ENCODE measurements at places on chromosomes 1 and 21.

- DNase-seq: no peak
These were observed 76.3 kb downstream of the USP24 start for GRCh38 chr1:55138823-55139222.

- DNase-seq: no peak
These were observed 64.5 kb downstream of the EPS15 start for GRCh38 chr1:51454554-51454953.

DNA sequence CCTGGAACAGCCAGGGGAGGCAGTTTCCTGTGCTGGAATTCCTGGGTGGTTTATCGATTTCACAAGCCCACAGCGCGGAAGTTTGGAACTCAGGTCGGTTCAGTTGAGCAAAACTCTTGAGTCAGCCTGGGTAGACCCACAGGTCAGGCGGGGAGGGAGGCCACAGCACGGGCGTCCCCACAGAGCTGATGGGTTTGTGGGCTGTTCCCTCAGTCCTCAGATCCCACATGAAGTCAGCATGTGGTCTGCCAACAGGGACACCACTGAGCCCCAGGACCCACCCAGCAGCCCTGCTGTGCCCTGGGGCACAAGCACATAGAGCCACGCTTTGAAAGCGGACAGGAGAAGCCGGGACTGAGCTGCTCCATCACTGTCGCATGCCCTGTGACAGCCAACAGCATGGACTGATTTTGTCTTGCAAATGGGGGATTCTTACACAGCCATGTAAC is 17.4 kb downstream of the BMP8A start:
- no peak for DNase-seq

DNA sequence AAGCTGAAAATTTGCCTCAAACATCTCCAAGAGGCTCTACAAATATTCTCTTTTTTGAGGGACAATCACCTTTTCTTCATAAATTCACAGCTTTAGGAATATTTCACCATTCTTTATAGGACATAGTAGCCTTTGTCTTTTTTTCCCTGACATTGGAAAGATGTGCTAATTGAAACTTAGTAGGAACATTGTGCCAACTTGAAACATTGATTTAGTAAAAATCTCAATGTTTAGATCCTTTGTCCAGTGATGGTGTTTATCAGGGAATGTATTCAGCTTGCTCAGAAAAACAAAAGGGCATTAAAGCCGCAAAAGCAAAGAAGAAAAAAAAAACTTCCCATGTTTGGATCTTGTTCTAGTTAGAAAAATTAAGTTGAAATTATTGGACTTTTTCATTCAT is 52.1 kb downstream of the DPT start:
- no peak for DNase-seq

DNA sequence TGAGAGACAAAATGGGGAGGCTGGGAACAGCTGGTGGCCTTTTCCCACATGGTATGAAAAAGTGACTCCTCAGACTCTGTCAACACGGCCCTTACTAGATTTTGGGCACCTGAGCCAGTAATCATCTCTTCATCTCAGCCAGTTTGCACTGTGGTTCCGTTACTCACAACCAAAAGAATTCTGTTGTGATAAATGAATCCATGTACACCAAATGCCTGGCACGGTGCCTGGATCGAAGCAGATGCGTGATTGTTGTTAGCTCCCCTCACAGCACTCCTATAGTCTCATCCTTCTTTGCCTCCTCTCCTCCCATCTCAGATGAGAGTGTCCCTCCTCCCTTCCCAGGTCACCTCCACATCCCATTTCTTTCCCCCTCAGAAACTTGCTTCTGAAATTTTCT is 57.9 kb upstream of the GJB5 start:
- DNase-seq: no peak

DNA sequence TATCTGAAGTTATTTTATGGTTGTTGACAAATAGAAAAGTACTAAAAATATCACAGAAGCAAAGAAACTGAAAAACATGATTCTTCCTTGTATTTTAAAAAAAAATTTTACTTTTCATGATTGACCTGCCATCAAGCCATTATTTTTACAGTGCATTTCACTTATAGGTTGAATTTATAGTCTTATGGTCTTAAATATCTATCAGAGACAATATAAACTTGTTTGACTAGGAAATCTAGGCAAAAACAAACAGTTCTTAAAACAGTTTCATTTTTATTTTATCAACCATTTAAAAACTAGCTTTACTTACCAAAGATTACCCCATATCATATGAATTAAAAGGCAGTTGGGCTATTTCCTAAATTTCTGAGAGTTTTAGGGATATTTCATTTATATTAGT is 59.2 kb downstream of the SLC16A1 start:
- DNase-seq: no peak

GRCh38 chr1:31095985-31096384 is 30.5 kb upstream of the PUM1 start:
- no peak for DNase-seq

- no peak for DNase-seq
These were observed 25.7 kb upstream of the LDLRAP1 start for GRCh38 chr1:25517476-25518394.

GRCh38 chr1:46532498-46533178 is 18.8 kb downstream of the KNCN start:
- DNase-seq: peak; percentile 55

DNA sequence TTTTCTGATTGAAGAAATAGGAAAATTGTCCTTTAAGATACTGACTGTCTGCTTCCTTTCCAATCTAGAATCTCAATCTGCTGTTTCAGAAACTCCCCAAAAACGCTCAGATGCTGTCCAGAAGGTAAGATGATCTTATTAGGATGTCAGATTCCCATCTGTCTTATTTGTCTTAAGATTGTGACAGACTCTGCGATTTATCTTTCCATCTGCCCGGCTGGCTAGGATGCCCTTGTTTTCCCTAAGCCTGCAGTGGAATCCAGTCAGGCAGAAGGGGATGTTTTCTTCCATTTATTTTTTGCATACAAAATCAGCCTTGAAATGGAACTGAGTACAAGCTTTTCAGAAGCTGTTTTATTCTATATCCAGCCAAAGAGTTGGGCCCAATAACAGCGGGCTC is 96.5 kb downstream of the FMN2 start:
- no peak for DNase-seq

- DNase-seq: no peak
These were observed 49.2 kb downstream of the ENAH start for GRCh38 chr1:225603538-225604354.

All from stimulated activated CD8-positive, alpha-beta memory T cell treated with anti-CD3 and anti-CD28 coated beads, Interleukin-15, amount 100 ng/mL, for 4 hours (primary cell).